ENCODE measurements at places on chromosomes 7 and 10.

DNA sequence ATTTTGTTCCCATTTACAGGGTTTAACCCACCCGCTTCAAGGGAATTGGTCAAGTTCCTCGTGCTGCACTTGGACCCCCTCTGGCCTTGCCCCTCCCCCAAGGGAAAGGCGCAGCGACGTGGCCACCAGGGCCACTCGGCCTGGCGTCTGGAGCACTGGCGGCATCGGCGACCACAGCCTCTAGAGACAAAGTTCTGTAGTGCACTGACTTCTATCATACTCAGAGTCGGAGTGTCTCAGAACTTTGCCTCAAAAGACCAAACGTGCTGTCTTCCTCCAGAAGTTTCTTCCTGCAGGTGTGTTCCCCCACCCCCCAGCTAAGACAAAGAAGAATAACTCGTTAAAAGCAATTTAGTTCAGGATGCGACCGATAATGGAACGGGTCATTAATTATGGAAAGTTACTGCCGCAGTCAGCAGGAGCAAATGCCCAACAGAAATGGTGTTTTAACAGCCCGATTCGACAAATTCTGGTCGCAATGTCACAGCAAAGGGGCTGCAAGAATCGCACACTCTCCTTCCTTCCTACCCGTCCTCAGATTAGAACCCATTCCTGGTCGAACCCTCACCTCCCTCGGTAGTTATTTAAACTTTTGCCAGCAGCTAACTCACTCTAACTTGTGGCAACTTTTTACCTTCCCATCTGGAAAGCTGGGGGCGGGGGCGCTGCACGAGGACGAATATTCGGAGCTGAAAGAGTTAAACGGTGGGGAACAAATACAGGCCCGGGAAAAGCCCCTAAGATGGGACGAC lies 202.1 kb upstream of the NFE2L3 start:
- no peak for DNase-seq

- DNase-seq, result no peak
These were observed 20.5 kb downstream of the ZRANB1 start for GRCh38 chr10:124962421-124962820.

DNA sequence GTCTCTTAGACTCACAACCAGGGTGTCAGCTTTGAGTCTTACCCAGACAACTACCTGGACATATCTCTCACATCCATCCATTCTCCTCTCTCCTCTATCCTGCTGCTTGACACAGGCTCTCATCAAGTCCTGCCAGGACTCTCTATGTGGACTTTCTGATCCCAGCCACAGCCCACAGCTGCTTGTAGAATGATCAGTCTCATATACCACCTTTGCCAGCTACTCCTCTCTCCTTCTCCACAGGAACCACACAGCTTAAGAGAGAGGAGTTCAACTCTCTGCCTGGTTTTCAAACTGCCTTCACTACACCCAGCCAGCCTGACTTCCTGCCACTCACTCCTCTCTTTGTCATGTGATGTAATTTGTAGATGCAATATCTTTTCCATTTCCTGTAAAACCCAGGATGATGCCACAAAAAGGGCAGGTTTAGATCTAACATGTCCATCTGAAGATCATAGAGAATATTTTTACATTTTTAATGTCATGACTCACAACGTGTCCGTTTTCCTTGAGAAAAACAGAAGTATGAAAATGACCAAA lies 154.0 kb downstream of the RAB11FIP2 start:
- DNase-seq, result no peak

DNA sequence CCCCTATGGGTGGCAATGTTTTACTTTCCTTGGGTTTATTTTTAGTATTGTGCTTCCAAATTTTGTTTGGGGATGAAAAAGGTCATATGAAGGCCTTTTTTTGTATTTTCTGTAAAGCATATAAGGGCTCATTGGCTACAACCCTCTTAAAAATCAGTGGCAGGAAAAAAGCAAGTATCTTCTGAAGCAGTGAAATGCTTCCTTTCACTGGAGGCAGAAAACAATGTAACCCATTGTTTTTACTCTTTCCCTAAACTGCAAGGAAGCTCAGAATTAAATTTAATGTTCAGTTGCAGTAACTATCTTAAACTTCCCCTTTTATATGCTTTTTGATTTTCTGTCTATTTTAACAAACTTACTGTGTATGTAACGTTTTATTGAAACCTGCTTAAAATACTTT lies 148.7 kb upstream of the LYZL1 start:
- no peak for DNase-seq

DNA sequence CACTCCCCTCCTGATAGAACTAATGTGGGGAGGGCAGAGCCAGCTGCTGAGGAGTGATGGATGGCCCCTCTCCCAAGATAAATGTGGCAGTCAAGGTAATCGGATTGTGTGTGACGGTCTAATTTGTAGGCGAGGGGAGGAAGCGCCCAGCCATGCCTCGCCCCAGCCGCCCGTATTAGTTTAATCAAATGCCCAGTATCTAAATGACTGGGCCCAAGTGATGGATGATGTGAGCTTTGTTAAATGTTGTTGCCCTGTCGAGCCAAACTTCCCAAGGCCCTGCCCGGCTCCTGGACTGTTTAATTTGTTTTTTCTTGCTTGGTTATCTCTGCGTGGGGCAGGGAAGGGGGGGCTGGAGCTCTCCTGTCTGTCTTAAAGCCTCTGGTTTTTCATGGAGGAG lies 88.4 kb upstream of the PPIF start:
- no peak for DNase-seq

DNA sequence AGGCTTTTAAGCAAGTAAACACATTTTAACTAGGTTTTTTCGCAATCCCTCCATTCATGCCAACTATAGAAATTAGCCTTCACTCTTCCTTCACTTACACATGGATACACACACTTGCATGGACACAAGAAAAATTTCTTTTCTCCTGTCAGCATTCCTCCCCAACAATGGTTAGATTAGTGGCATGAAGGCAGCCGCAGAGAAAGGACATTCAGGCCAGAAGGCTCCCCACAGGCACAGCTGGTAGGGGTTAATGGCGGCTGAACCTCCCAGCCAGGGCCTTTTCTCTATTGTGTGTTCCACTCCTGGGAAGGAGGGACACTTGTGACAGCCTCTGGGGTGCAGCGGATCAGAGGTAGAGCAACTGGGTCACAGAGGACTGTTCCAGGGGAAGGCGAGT lies 255.0 kb upstream of the SP8 start:
- DNase-seq, result no peak

DNA sequence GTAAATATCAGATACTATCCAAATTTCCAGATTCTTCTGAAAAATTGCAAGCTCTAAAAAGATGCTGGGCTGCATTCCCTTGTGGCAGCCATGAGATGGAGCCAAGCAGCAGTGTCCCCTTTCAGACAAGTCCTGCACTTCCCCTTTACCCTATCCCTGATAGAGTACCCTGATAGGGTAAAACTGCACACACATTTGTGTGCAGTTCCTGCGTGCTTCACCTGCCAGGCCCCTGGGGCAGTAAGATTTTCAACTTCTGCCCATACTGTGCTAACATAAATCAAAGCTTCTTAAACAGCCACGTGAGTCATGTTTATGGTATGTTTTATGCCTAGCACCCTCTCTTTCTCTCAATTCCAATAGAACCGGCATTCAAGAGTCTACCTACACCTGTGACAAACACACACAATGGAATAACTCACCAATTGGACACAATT lies 52.2 kb downstream of the IFIT5 start:
- DNase-seq, result no peak

GRCh38 chr10:72334825-72335393 lies 19.8 kb downstream of the DNAJB12 start:
- DNase-seq, result no peak

DNA sequence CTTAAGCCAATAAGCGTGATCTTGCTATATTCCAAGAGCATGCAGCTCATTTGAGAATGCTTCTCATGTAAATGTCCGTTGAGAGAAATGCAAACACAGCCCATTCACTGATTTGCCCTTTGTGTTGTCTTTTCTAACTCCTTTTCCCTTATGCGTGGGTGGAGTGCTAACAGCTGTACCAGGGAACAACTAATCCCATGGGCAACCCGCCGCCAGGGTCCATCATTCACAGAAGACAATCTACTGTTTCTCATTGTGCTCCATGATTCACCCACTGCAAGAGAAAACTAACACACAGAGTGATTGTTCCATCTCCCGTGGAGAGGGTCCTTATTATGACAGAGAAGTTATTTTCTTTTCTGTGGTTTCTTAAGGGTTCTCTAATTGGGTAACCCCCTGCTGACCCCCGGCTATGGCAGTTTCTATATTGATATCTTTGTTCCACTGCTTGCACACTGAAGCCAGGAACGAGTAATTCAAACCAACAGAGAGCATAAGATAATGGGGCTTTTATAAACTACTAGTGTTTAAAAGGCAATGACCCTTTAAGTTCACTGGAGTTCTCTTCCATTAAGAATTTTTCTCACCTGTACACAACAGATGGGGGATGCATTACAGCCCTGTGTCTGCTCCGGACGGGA lies 298.7 kb downstream of the BAMBI start:
- no peak for DNase-seq

DNA sequence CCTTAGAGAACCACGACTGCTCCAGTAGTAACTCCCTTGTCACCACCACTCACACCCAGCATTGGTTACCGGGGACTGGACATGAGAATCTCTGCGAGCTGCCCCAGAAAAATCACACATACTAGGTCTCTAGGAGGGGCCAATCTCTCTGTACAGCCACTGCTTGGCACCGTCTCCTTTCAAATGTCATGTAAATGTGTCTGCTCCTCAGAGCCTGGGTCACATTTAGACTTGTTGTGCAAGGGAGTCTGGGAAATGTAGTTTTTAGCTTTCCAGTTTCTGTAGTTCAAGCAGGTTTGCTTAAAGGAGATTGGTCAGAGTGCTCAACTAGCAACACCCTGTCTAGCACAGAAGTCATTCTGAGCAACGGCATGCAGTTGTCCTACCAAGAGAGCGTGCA lies 60.0 kb downstream of the CHN2 start:
- no peak for DNase-seq

DNA sequence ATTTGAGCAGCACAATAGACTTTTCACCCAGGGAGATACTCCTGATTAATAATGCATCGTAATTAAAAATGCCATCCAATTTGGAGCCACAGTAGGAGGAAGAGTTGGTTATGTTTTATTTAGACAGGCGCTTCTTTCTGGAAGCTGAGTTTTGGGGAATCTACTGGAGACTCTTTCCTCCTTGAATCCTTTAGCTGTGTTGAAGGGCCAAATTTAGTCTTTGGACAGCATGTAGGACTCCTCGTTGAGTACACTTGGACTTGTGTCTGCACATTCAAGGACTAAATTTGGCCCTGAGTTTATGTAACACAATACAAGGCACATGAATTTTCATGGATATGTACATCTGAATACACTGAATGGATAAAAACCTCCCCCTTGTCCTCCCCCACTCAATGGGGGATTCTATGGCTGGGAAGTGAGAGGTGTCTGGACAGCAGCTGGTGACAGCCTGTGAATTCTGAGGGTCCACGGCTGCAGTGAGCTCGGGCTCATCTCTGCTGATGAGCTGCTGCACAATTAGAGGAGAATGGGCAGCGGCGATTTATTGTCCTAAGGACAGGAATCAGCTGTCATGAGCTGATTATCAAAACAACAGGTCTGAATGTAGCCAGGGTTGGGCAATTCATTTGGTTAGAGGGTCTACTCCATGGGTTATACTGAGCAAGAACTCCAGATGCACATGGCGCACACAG lies 95.2 kb downstream of the PRTFDC1 start:
- DNase-seq, result no peak

DNA sequence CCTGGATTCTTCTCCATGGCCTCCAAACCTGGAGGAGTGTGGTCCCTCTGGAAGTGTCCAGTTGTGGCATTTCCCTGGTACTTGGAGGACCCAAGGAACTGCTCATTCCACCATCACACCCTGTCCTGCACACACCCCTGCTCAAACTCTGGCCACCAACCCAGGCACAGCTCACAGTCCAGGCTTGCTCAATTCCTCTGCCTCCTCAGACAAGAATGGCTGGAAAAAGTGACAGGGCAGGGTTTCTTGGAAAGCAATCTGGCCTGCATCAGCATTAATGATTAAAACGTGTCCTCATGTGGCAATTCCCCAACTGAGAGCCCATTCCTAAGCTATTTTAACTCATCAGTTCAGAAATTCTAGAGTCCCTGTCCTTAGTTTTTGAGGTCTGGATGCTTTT lies 17.2 kb upstream of the TPST1 start:
- DNase-seq, result no peak

- no peak for DNase-seq
These were observed 112.1 kb upstream of the FAM204A start for GRCh38 chr10:118454211-118454610.

- DNase-seq, result peak; percentile 46
These were observed 91.2 kb upstream of the INSIG1 start for GRCh38 chr7:155206318-155207020.

- no peak for DNase-seq
These were observed 874.9 kb downstream of the GRID1 start for GRCh38 chr10:85491652-85492051.

DNA sequence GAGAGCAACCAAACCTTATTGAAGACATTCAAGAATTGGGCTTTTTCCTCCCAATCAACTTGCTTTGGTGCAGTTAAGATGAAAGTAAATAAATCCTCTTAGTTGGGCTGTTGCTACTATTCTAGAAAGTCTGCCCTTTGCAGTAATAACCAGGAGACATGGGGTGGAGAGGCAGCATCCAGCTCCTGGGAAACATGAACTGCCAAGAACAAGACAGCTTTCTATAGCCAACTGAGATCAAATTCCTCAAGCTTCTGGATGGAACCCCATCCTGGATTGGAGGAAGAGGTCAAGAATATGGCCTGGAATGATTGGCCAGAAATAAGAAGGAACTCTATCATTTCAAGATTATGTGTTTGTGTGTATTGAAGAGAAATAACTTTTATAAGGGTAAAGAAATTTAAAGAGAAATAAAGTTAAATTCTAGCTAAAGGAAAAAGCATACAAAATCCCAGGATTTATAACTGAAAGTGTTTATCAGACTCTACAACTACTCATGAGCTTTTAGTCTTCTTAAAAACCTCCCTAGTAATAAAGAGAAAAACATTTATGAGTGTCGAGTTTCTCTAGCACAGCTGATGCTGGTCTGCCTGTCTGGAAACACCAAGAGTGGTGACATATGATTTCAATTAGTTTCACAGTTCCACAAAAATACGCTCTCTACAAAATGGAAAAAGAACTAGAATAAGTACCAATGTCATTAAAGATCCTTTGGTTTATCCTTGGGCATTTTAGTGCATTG lies 70.1 kb upstream of the COL1A2 start:
- no peak for DNase-seq

- no peak for DNase-seq
These were observed 182.8 kb downstream of the ARHGAP12 start for GRCh38 chr10:31745612-31746376.

GRCh38 chr10:73910401-73910763 lies 550 bp upstream of the PLAU start:
- no peak for DNase-seq

DNA sequence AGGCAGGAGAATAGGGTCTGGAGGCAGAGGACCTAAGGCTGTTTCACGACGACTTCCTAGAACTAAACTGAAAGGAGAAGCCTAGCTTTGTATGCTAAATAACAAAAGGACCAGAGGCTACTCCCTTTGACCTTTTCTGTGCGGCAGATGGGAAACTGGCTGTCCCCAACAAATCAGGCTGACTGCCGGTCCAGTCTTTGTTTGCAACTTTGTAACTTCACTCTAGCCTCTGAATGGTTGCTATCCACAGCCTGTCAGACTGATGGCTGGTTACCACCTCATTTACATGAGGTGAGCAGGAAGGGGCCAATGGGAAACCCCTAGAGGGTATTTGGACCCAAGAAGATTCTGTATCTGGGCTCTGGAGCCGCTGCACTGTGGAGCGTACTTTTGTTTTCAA lies 132.6 kb upstream of the SHH start:
- no peak for DNase-seq

Measured in stimulated activated CD8-positive, alpha-beta memory T cell treated with anti-CD3 and anti-CD28 coated beads, Interleukin-4, amount 100 ng/mL, for 4 hours (primary cell).